ENCODE measurements at places on chromosomes 1 and 21. TPM values are rescaled to one million over a fixed set of nuclear protein-coding genes. Genes with fewer than 3 reads are reported as not detected.

GRCh38 chr1:169538998-169539871 lies 47.0 kb downstream of the F5 start:
- no peak for DNase-seq

- no peak for DNase-seq
These were observed 14.0 kb downstream of the MX2 start for GRCh38 chr21:41375875-41376274.

DNA sequence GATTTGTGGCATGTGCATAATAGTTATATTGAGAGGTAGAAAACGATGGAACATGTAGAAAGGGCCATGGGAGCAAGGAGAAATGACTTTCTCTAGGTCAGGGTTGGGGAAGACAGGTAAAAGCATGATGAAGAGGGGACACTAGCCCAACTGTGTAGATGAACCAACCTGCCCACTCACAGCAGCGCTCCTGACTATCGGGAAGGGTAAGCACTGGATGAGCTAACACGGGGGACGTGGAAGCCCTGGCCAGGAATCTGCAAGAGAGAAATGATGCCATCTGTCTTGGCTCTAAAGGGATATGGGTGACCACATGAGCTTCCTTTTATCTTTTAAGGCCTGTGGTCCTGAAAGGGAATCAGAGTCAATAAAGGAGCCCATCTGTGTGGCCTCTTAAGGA lies 36.2 kb upstream of the TMEM125 start:
- DNase-seq = no peak

GRCh38 chr1:16162163-16162822 lies 6.4 kb upstream of the EPHA2 start:
- peak; percentile 60 for DNase-seq

DNA sequence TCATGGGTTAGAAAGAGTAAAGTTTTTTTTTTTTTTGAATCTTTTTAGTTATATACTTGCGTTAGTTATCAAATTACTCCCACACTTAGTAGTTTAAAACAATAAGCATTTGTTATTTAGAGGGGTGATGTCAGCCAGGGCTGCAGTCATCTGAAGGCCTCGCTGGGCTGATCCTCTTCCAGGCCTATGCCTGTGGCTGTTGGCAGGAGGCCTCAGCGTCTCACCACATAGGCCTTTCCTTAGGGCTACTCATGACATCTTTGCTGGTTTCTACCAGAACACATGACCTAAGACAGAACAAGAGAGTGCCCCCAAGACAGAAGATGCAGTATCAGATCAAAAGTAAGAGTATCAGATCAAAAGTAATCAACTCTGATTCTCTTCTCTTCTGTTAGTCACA lies 167.4 kb downstream of the HHAT start:
- DNase-seq = no peak

GRCh38 chr1:24266998-24267397 lies 52.2 kb upstream of the GRHL3 start:
- no peak for DNase-seq

DNA sequence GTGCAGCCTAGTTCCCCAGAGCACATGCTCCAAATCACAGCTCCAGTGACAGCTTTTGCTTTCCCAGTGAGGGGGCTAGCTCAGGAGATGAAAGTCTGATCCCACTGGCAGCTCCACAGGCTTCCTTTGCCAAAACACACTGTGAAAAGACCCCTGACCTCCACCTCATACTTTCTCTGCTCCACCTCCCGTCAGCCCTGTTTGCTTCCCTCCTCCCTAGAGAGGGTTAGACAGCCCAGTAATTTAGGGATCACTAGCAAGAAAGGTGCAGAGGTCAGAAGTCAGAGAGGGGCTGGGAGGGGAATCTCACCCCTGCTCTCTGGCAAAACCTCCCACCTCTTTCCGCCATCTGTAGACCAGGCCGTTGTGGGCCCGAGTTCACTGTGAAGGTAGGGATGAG lies 62.8 kb downstream of the PLXNA2 start:
- DNase-seq = no peak

DNA sequence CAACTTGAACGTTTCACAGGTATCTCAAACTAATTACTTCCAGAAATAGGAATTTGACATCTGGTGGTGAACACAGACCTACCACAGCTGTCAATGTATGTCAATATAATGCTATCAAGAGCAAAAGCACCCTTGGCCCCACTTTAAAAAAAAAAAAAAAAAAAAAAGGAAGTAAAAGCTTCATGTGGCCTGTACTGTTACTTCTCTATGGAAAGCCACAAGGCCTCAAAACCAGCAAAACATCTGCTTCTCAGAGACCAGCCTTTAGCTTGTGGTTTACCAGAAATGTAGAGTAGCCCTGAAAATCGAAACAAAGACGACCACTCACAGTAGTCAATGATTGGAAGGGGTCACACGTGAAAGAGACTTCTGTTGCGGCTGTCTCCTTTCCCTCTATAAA lies 109.6 kb downstream of the SLC45A1 start:
- DNase-seq = no peak

DNA sequence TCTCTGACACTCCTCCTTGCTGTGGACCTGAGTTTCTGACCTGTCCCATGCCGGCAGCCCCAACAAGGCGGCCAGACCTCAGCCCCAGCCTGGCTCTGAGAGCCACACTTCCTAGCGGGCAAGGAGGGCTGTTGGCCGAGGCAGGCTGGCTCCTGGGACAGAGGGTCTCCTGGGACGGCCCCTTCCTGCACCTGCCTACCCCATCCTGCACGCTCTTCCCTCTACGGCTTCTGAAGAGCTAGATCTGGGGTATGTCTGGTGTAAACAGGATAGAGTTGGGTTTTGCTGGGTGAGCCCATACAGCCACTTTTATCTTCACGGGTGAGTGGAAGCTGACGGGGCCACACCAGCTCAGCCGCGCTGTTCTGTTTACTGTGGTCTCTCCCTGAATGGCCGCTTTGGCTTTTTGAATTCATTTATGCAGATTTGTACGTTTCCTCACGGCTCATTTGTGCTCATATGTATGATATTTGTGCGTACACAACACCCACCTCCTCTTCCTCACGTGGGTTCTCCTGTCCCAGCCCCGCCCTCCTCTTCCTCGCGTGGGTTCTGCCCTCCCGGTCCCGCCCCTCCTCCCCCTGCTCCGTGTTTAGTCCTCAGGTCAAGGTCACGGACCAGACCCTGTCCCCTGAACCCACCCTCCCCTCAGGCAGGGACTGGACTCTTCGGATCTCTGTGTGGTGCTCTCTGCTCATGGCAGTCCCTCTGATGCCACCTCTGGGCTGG lies 34.7 kb upstream of the POFUT2 start:
- DNase-seq = peak; percentile 2

DNA sequence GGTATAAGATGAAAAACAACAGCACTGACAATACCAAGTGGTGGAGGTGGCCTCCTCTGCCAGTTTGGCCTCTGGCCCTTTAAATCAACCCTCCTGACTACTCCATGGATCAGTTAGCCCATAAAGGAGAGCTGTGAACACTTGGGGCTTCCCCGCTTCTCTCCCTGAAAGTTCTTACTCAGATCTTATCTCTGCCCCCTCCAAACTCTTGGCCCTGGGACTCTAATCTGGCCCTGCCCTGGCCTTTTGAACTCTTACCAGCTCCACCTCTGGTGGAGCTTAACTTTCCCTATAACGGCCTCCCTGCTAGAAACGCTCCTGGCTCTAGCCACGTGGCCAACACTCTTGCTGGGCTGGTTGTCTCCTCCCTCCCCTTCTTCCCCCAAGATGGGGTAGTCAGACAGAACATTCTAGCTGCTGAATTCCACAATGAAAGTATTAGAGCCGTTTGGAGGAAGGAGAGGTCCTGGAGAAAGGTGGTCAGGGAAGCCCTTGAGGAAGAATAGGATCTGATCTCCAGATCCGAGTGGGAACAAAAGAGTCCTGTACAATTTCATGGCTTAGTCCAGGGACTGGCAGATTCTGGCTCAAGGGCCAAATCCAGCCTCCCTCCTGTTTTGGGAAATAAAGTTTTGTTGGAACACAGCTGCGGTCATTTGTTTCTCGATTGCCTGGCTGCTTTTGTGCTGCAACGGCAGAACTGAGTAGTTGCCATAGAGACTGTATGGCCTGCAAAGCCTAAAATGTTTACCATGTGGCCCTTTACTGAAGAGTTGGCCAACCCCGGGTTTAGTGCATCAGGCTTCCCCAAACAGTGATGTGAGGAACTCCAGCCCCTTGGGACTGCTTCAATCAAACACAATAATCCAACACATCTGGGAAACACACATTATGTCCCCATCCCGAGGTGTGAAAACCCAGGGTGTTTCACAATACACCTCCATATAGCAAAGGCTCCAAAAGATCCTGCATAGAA lies 9.5 kb upstream of the PIGR start:
- peak; percentile 70 for DNase-seq

- DNase-seq = no peak
These were observed 1.0 kb downstream of the MSH4 start for GRCh38 chr1:75797606-75798216.

DNA sequence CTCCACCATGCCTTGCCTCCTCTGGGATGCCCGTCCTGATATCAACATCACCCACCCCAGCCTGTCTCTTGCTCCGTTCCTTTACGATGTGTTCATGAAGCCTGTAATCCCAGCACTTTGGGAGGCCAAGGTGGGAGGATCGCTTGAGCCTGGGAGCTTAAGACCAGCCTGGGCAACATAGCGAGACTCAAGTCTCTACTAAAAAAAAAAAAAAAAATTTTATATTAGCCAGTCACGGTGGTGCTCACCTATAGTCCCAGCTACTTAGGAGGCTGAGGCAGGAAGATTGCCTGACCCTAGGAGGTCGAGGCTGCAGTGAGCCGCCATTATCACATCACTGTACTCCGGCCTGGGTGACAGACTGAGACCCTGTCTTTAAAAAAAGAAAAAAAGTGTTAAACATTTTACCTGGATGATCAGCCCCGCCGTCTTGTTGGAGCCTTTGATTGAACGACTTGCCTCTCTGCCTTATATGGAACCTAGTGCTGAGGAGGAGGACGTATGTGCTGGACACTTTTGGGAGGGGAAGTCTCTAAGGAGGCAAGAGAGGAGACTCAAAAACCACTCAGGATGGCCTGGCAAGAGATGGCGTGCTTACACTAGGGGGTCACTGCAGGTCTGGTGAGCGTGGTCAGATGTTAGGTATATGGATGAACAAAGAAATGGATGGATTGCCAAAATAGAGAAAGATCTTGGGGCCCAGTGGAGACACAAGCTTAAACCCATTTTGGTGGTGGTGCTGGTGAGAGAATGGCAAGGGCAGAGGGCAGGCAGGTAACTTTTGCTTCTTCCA lies 80.5 kb upstream of the IFFO2 start:
- no peak for DNase-seq

- no peak for DNase-seq
These were observed 459.2 kb upstream of the DAB1 start for GRCh38 chr1:57882934-57883641.

DNA sequence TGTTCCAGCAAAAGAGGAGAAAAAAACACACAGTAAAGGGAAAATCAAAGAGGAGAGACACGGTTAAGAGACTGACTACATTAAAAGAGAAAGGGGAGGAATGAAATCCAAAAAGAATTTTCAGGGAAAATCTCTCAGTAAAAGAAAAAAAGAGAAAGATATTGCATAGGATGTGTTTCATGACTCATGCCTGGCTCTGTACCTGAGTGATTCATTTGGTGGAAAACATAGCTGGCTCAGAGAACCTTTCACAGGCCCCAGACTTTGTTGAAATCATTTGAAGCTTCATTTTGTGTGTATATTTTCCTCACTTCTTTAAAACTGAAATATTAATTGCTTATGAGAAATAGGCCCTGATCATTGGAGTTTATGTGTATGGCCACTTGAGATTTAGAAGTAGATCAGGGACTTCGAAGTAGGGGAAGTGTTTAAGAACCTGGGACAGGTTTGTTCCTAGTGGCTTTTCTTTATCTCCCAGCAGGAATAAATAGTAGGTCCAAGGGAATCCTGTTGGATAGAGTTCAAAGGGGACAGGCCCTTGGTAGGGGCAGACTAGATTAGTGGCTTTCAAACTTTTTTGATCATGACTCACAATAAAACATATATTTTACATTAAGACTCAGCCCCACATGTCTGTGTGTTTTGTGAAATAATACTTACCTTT lies 239.1 kb upstream of the SGIP1 start:
- no peak for DNase-seq

DNA sequence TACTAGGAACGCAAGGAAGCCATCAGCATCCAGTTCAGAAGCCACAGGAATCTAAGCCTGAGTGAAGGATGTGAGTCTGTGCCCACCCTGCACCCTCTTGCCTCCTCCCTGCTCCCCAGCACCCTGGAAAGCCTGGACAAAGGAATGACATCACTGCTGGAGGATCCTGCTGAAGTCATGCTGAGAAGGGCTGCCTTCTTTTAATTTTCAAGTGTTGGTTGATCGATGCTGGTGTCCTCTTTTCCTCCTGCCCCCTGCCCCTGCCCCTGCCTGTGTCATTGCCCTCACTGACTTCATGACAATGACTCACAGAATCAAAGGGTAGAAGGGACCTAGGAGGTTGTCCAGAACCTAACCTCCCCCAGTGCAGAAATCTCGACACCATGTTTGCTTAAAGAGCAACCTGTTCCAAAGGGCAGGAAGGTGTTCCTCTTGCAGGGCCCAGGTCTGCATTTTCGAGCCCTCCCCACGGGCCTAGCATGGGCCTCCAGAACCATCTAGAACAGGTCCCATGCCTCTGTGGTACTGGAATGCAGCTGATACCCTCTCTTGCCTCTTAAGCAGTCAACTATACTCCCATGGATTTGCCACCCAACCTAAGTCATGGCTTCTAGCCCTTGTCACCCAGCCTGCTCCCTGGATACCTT lies 9.6 kb downstream of the DHRS3 start:
- DNase-seq = no peak

DNA sequence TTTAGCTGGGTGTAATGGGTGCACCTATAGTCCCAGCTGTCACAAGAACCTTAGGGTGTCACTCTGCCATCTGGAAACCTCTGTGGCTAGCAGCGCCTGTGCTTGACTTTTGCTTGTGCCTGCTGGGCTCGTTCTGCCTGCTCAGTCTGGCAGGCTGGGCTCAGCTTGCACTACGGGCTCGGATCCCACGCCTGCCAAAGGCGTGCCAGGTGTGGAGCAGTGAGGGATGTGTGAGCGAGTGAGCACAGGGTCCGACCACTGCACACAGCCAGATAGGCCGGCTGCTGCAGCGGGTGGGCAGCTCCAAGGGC lies 2.8 kb upstream of the LSM10 start:
- no peak for DNase-seq

- DNase-seq = no peak
These were observed 142.0 kb upstream of the ZNHIT6 start for GRCh38 chr1:85850238-85850637.

- no peak for DNase-seq
These were observed 41.7 kb downstream of the NFIA start for GRCh38 chr1:61124078-61124477.

The NUP210L gene
- total RNA-seq = 0.06 TPM

The DNM3 gene
- 1.7 TPM for total RNA-seq

The FRRS1 gene
- total RNA-seq = 12.3 TPM

The WDR3 gene
- total RNA-seq = 11.8 TPM

The ERG gene
- 3.5 TPM for total RNA-seq

The CA6 gene
- total RNA-seq = not detected

The G0S2 gene
- total RNA-seq = 4.4 TPM

The CTH gene
- total RNA-seq = 6.4 TPM

All from left colon (tissue), 2 donors.